ENCODE measurements at places on chromosomes 6 and 20.

GRCh38 chr6:7140631-7141378 lies 33.0 kb downstream of the RREB1 start:
- DNase-seq, result peak; percentile 96

GRCh38 chr20:43209831-43210230 lies 20.1 kb upstream of the PTPRT start:
- DNase-seq, result no peak

- DNase-seq, result peak; percentile 32
Measured at GRCh38 chr6:1388630-1389368, 577 bp upstream of the FOXF2 start.

GRCh38 chr6:38988736-38989449 lies 59.7 kb upstream of the GLP1R start:
- DNase-seq, result no peak

- DNase-seq, result no peak
Measured at GRCh38 chr6:150033207-150033771, 8.0 kb upstream of the RAET1L start.

GRCh38 chr6:7137335-7138045 lies 29.7 kb downstream of the RREB1 start:
- DNase-seq, result peak; percentile 75

GRCh38 chr6:152636609-152637295 lies 410 bp downstream of the SYNE1 start:
- DNase-seq, result peak; percentile 53

DNA sequence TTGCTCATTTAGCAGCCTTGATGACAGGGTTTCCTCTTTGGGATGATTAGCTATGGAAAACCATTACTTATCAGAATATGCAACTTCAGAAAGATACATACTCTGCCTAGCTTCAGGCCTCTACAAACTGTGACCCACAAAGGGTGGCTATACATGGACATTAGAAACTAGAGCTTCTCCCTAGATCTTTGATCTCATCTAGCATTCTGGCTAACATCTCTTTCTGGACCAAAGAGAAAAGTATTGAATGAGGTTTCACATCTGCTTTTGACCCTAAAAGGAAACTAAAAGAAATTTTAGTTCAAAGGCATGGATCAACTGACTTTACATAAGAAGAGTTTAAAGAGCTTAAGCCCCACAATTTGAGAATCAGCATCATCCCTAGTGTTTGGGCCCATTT lies 12.4 kb upstream of the HMGN3 start:
- no peak for DNase-seq

DNA sequence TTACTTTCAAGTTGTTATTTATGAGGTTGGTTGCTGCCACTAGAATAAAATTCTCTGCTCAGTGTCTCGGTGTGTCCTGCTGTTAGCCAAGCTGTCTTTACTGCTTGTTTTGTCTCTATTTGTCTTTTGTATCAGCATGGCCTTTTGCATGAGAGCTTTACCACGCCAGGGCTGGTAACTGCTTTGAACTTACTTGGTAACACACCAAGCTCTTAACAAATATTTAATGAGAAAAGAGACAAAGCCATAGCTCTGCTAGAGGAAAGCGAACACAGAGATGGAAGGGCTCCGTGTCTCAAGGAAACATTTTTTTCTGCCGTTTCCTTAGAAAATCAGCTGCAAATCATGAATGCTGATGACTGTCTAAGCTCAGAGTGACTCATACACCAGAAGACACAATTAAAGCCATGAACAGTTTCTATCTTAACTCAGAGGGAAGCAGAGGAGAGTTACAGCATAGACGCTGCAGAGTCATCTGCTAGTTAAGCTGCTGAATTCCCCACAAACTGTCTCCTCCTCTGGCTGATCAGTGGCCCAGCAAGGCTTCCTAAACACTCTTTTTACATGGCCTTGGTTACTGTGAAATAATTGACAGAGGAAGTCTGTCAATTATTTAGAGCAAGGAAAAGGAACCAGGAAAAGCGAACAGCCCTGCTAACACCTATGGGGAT lies 44.8 kb downstream of the AGPAT4 start:
- DNase-seq, result peak; percentile 89
